ENCODE measurements at places on chromosomes 12 and 14.
A peak's percentile ranks its signal among the peaks of the same experiment; 100 is the strongest.

GRCh38 chr14:103857256-103857655 lies 9.9 kb upstream of the PPP1R13B start:
- DNase-seq = no peak

DNA sequence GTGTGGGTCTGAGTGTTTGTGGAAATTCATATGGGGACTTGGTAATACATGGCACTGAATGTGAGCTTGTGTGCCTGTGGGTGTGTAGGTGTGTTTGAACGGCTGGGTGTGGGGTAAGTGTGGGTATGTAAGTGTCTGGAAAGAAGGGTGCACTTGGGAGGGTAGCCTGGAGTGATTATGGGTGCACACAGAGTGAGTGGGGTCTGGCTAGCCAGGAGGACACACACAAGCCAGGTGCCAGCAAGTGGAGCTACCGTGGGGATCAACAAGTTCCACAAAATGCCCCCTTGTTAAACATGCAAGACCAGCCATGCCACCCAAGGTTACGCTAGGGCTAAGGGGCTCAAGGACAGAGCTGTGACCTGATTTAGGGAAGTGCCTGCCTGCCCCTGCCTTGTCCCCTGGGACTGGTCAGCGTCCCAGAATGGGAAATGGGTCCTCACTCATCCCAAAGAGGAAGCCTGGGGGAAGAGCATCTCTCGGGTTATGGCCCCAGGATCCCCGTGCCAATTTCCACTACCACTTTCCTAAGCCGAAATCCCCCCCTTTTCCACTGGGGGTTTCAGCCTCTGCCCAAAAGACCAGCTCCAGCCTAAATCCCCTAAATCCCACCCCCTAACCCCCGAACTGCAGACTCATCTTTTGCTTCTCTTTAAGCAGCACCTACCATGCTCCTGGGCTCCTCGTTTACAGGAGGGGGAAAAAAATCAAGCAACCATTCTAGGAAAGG lies 118.6 kb downstream of the DICER1 start:
- DNase-seq = no peak

GRCh38 chr12:43425361-43425760 lies 126.6 kb downstream of the ADAMTS20 start:
- DNase-seq = no peak

DNA sequence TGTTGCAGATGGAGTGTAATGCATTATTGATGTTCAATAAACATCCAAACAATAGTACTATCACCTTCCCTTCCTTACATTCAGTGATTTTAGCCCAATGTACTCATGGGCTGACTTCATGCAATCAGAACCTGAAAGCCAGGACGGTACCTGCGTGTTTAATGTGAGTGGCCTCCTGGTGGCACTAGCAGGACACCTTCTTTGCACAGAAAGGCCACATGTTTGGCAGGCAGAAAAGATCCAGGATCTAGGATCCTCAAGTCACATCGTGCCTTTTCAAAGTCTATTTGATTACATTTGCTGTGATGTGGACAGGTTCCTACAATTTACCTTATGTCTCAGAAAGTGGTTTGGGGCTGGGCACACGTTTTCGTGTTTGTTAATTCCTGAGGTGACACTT lies 82.9 kb downstream of the NEDD1 start:
- no peak for DNase-seq

GRCh38 chr12:59055204-59055860 lies 135.0 kb upstream of the LRIG3 start:
- DNase-seq = no peak

DNA sequence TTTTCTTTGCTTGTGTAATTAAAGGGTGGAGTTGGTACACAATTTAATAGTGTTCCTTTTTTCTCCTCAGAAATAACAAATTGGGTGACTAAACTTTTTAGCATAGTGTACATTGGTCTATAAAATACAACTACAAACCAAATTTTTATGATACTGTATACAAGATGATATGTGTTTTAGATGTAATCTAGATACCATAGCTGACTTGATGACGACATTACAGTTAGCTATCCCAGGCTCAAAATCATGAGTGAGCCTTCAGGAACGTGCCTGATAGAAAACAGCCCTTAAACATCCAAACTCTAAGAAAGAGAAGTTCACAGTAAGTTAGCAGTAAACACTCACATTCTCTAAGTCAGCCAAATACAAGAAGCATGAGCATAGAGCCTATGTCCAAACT lies 99.0 kb upstream of the SSTR1 start:
- no peak for DNase-seq

DNA sequence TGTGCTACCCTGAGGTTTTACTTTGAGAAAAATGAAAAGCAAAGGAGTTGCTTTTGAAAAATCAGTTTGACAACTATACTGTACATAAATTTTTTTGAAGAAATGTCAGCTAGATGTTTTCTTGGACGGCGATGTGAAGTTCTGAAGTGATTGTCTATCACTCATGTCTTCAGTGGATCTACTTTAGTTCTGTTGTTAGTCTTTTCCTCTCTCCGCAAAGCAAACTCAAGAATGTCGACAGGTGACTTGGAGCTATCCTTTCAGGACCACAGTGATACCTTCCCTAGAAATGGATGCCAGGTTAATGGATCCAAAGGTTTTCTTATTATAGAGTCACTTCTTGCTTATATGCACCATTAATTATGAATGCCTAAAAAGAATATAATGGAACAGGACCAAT lies 1.2 kb downstream of the PTPRO start:
- no peak for DNase-seq

- no peak for DNase-seq
These were observed 237.2 kb downstream of the ITPR2 start for GRCh38 chr12:26595806-26596205.

DNA sequence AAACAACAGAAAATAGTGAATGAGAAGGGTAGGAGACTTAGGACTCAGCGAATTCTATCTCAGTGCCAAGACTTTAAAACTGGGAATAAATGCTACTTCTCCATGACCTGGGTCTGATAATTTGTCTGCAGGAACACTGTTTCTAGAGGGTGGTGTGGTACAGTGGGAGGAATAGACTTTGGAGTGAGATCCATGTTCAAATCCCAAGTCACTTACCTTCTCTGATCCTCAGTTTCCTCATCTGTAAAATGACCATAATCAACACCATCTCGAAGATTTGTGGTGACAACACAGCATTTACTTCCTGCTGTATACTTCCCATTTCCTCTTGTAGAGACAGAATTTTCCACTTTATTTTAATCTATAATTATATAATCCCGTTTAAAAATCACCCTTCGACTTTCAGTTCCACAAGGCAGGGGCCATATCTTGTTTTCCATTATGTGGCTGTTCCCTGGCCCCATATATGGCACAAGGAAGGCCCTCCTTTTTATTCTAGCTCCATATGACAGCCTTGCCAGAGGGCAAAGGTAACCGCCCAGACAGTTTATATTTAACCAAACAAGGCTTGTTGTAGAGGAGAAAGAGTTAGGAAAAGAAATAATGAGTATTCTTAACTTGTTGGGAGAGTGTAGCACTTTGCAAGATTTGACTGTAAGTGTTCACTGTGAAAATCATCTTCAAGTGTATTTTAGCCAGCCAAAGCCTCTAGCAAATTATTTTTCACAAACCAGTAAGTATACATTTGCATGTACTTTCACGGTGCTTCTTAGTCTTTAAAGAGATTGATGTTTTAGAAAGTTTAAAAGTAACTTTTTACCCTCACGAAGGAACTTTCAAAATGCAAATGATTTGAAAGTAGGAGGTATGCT lies 243.1 kb downstream of the AKAP6 start:
- no peak for DNase-seq

DNA sequence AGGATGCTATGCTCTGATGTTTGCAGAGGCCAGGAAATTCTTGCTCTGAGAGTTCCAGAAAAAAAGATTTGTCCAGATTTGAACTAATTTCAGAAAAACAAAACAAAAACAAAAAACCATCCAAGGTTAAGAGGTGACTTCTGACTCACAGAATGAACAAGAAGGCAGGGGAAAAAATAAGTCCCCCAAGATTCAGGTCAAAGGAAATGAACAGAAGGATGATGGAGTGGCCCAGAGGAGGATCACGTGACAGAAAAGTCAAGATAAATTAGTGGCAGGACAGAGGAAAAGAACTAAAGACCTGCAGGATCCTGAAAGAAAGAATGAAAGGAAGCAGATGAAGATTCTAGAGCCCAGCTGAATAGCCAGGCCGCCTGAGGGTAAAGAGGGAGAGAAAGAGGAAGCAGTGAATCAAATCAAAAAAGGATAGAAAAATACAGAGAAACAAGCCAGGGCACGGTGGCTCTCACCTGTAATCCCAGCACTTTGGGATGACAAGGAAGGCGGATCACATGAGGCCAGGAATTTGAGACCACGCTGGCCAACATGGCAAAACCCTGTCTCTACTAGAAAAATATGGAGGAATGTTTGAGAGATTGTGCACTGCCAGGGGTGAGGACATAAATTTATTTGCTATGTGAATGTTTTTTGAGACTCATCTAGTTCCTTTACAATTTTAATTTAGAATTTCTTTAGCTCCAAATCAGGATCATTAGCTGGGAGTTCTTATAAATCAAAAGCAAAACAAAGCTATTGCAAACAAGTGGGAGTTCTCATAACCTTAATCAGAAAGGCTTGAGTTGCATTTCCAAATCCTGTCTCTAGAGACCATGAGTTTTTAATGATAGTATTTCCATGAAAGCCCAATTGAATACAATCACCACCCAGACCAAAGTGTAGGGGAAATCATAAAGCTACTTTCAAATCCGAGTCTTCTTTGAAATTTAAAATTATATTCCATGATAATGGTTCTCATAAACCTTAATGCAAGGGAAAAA lies 217.1 kb upstream of the PLEKHG7 start:
- DNase-seq = no peak

- no peak for DNase-seq
These were observed 27.0 kb upstream of the RCOR1 start for GRCh38 chr14:102565331-102565887.

DNA sequence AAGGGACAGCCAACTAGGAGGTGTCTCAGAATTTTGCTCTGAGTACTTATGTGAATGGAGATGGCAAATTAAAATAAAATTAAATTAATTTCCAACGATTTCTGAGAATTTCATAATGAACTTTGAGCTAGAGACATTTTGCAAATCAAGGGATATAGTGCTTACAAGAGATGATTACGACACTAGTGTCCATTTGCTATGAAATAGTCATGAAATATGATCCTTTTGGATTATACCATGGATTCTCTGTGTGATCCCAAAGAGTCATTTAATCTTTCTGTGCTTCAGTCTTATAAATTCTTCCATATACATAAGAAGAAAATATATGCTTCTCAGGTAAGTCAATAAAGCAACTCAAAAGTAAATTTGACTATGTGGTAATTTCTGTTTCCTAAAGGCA lies 240.6 kb downstream of the SLC25A21 start:
- DNase-seq = no peak

GRCh38 chr14:69346710-69347109 lies 51.4 kb downstream of the ERH start:
- DNase-seq = no peak

- no peak for DNase-seq
These were observed 615 bp downstream of the DDX51 start for GRCh38 chr12:132143336-132144071.

GRCh38 chr12:14845350-14845750 lies 2.0 kb upstream of the ART4 start:
- peak; percentile 40 for DNase-seq

GRCh38 chr12:120630104-120630892 lies 10.1 kb upstream of the CABP1 start:
- peak; percentile 76 for DNase-seq

- DNase-seq = no peak
These were observed 232.1 kb downstream of the CACNA1C start for GRCh38 chr12:2284857-2285256.

DNA sequence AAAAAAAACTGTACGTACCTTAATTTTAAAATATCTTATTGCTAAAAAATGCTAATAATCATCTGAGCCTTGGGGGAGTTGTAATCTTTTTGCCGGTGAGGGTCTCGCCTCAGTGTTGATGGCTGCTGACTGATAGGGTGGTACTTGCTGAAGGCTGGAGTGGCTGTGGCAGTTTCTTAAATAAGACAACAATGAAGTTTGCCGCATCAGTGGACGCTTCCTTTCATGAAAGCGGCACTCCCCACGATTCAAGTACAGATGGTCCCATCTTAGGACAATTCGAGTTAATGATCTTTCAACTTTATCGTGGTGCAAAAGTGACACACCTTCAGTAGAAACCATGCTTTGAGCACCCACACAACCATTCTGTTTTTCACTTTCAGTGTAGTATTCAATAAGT lies 7.6 kb upstream of the PLD4 start:
- no peak for DNase-seq

- DNase-seq = no peak
These were observed 117.7 kb downstream of the ETV6 start for GRCh38 chr12:11767029-11767724.

GRCh38 chr14:95452176-95452892 lies 64.1 kb downstream of the SYNE3 start:
- DNase-seq = no peak

DNA sequence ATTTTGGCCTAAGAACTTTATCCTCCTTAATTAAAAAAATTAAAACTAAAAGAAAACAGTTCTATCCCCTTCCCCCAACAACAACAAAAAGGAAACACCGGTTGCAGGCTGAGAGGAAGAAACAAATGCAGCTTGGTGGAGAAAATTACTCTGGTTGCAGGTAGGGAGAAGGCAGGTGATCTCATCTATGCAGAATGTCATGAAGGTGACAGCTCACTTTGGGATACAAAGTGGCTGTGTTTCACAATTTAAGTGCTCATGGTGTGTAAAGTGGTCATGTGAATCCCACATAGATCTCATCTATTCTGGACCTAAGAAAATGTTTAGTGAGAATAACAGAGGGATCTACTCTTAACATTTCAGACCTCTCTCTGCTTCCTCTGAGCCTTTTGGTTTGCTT lies 219.7 kb upstream of the PKP2 start:
- DNase-seq = no peak

GRCh38 chr12:11716794-11717518 lies 67.5 kb downstream of the ETV6 start:
- no peak for DNase-seq

DNA sequence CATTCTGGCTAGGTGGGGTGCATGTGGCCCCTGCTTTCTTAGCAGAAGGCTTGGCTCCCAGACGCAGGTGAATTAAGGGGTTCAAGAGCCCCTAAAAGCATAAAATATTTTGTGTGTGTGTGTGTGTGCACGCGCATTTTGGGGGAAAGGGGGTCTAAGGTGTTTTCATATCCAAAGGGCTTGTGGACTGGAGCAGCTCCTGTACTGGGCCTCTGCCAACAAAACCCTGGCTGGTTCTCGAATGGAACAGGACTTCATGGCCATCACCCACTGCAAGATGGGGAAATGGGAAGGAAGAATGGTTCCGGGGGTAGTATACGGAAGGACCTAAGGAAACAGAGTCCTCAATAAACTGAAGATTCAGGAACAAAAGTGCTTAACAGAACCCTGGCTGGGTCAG lies 3.9 kb upstream of the ATN1 start:
- no peak for DNase-seq

DNA sequence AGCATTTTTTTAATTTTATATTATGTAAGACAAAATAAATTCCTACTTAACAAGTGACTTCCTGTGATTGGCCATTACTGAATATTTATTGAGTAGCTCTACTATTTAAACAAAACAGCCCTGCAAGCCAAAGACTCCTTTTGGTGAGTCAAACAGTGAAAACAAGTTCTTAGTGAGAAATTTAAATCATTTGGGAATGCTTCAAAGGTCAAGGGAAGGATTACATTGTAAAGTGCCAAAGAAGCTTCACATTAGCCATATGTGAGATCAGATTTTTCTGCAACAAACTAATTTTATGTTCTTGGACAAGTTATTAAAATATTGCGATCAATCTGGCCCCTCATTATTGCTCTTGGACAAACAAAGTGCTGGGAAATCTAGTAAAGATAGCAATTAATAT lies 795.4 kb upstream of the MGAT4C start:
- DNase-seq = no peak

GRCh38 chr12:86663173-86663572 lies 407.0 kb upstream of the MGAT4C start:
- DNase-seq = no peak

GRCh38 chr12:85283560-85283959 lies 3.5 kb downstream of the ALX1 start:
- no peak for DNase-seq

Measured in cerebellar nuclear complex (tissue), 1 donor.